Activated gamma-delta T cell (primary cell): ENCODE measurements at places on chromosomes 11 and 22.

GRCh38 chr22:41526830-41527799 lies 17.2 kb downstream of the POLR3H start:
- DNase-seq, result peak; percentile 26

- no peak for DNase-seq
Observed at GRCh38 chr22:39954584-39955055, 5.6 kb upstream of the TMA7B start.

- no peak for DNase-seq
Observed at GRCh38 chr11:85299258-85299942, 327.7 kb downstream of the DLG2 start.

DNA sequence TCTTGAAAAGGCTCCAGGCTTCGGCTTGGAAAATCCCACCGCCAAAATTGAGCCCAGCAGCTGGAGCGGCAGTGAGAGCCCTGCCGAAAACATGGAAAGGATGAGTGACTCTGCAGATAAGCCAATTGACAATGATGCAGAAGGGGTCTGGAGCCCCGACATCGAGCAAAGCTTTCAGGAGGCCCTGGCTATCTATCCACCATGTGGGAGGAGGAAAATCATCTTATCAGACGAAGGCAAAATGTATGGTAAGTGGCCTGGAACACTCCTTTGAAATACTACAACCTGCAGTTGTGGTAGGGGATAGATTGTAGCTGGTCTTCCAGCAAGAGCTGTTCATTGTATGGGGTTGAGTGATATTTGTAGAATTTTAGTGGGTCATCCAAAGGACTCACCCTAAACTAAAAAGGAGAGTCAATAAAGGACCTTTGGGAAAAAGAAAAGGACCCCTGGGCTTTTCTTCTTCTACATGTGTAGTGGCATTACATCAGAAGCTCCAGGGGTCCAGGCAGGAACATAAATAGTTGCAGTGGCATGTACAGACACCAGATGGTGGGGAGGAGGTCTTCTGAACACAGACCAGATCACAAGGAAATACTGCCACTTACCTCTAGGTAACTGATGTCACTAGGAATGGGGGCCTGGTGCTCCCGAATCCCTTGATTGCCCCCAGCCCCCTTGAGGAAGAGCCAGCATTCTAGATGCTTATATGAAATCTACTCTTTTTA lies 90.1 kb downstream of the TEAD1 start:
- DNase-seq, result no peak

GRCh38 chr11:17379383-17380180 lies 8.9 kb downstream of the KCNJ11 start:
- DNase-seq, result no peak

DNA sequence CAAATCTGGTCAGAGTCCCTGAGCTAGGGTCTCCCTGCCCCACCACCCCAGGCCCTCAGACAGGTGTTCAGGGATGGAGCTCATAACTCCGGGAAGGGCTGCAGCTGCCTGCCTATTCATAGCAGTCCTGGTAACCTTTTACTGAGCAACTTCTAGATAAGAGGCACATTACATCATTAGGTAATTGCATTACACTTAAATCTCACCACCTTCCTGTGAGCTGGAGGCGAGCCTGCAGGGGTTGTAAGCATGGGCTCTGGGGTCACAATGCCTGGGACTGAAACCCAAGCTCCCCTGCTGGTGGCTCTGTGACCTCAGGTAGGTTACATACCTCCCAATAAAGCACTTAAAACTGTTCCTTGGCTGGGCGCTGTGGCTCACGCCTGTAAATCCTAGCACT lies 22.5 kb downstream of the TP53I11 start:
- no peak for DNase-seq

- DNase-seq, result no peak
Observed at GRCh38 chr11:39641751-39642150, 1817.7 kb downstream of the LRRC4C start.

GRCh38 chr11:120289426-120289825 lies 35.7 kb upstream of the TLCD5 start:
- no peak for DNase-seq

DNA sequence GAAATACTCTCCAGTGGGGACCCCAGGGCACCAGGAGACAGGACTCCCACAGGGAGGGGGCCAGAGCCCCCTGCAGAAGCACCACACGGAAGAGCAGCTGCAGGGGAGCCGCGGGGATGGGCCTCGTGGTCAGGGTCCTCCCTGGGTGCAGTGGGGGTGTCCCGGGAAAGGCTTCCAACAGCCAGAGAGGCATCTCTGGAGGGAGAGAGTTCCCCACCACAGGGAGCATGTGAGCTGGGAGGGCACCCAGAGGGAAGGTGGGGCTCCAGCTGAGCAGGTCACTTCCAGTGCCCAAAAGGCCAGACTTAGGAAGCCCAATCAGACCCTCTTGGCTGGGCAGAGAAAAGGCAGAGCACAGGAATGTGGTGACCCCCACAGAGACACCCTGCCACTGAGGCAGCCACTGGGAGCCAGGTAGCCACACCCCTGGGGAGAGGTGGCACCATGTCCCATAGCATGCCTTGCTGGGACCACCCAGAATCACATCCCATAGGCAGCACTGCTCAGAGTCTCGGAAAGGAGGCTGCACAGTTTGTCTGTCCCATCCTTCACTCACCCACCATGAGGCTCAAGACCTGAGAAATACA lies 49.9 kb upstream of the LMO1 start:
- DNase-seq, result no peak

DNA sequence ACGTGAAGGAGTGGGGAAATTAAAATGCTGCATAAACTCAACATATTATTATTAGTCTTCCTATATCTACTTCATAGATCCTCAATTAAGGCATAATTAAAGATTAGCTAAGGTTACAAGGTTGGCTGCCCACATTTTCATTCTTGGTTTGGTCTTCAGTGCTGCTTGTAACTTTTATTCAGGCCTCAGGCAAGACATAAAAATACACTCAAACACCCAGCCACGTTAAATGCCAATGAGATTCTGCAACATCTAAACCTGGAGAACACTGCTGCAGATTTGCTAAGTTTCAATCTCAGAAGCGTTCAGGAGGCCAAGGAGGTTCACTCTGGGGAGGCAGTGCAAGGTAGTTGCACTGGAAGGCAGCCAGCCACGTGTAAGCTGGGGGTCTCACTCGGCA lies 358.7 kb upstream of the NARS2 start:
- DNase-seq, result no peak

DNA sequence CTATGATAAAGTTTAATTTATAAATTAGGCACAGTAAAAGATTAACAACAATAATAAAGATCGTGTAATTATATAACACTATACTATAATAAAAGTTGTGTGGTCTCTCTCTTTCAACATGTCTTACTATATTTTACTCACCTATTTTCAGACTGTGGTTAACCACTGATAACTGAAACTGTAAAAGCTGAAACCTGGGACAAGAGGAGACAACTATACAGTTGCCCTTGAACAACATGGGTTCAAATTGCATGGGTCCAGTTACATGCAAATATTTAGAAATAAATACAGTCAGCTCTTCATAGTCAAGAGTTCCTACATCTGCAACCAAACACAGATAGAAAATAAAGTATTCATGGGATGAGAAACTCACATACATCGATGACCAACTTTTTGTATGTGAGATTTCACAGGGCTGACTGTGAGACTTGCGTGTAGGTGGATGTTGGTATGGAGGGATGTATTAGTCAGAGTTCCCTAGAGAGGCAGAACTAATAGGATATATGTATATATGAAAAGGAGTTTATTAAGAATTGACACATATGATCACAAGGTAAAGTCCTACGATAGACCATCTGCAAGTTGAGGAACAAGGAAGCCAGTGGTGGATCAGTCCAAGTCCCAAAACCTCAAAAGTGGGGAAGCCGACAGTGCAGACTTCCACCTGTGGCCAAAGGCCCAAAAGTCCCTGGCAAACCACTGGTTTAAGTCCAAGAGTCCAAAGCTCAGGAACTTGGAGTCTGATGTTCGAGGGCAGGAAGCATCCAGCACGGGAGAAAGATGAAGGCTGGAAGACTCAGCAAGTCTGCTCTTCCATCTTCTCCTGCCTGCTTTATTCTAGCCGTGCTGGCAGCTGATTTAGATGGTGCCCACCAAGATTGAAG lies 359.5 kb downstream of the INSC start:
- DNase-seq, result no peak

DNA sequence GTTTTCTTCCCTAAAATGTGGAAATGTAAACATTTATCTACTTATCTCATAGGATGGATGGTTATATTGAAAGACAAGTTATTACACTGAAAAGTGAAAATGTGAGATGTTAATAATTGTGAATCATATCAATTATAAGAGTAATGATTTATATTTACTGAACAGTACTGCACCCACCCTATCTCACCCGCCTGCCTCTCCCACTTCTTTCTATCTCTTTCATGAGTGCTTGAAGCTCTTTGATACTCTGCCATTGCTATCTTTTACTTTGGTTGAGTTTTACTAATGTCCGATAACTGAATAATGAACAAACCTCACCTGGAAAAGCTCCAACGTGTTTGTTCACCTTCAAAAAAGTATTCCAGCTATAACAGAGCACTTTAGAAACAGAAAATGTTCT lies 263.0 kb upstream of the UBASH3B start:
- no peak for DNase-seq

DNA sequence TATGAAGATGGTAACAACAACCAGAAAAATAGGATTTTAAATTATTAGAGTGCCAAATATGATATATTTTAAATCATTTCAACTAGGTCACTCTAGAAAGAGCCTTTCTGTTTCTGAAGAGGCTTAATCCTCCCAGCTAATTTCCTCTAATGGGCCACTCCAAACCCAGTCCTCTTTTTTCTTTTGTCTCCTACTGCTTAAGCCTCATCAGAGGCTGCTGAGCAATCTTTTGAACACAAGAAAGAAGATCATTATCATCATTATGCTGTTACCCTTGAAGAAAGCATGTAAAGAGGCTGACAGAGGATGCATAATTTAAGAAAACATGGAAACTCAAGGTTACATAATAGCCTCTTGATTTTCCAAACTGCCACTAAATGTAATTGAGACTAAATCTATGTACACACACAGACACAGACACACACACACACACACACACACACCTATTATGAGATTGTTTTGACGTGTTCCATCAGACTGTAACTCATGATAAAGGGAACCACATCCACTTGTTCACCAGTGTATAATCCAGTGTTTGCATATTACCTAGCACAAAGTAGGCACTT lies 519.6 kb downstream of the METTL15 start:
- no peak for DNase-seq

DNA sequence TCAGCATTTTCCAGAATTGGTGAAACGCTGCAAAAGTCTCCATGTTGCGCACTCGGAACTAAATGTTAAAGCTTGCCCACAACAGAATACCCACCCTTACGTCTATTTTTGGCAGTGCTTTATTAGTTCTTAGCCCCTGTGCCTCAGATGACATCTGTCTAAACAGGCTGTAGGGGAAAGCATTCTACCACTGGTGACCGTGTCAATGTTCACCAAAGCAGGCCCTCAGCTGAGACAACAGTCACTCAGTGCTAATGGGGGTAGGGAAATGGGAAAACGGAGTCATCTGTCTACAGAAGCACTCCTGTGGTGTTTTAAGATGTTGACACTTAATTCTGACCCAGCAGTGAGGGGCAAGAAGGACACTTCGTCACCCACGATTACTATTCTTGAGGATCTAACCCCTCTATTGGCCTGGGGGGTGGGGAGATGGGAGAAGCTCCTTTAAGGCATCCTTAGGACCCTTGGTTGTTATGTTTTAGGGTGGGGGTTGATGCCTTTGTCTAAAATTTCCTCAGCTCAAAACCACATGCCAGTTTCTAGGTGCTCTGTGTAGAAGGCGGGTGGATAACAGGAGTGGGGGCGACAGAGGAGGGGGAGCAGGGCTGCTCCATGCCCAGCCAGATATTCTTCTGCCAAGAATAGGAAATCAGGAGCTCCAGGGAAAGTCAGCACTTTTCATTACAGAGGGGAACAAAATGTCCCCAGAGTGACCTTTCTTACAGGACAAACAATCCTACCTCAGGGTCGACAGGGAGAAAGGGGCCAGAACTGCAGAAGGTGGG lies 15.6 kb upstream of the MFRP start:
- DNase-seq, result no peak

GRCh38 chr22:39240831-39241793 lies 3.7 kb downstream of the PDGFB start:
- no peak for DNase-seq

DNA sequence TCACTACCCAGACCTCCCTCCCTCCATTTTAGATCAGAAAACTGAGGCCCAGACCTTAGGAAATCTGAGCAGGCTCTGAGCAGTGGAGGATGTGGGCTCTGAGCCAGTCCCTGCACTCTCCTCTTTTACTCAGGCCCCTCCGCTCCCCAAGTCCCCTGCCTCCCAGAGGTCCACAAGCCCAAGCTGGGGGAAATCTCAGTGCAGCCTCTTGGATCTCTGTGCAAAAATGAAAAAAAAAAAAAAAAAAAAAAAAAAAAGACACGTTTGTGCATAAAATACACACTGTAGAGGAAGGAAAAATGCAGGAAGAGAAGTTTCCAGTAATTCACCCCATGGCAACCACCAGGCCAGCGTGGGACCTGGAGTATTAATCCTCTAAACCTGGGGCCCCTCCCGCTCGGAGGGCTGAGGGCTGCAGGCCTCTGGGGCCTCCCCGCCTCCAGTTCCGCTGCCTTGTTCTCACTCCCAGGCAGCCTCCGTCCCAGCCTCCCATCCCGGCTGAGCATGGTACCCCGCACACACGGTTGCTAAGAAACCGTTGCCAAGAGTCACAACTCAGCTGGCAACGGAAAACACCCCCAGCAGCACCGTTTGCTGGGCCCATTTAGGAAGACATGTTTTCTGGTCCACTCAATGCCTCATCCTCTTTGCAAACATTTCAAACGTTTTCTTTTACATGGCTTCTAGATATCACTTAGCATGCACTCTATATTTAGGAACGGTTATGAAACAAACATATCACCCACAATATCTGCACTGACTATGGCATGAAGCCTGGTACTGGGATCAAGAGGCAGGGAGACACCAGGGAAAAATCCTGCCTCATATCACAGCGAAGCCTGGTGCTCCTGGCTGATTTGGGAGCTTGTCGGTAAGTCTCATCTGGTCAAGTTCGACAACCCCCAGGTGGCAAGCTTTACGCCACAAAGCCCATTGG lies 227.5 kb downstream of the CTTN start:
- DNase-seq, result no peak

- DNase-seq, result no peak
Observed at GRCh38 chr22:43885786-43886185, 6.0 kb downstream of the PNPLA5 start.

DNA sequence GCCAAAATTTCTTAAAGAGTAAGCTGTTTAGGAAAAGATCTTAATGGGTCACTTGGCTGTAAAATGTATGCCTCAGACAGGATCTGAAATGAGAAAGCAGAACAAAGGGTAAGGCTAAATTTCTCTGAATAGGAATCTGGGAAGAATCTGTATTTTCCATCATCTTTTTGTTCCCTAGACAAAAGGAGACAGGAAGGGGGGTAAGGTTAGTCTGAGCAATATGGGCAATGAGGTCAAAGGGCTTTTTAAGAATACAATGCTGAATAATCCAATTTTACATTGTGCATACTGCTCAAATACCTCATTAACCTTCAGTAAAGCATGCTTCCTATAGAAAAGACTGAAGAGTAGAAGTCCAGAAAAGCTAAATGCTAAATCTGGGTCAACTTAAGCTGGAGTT lies 34.6 kb downstream of the CLDN25 start:
- DNase-seq, result no peak

GRCh38 chr11:64124147-64124546 lies 41.8 kb downstream of the MACROD1 start:
- no peak for DNase-seq

- no peak for DNase-seq
Observed at GRCh38 chr11:130308886-130309285, 5.8 kb downstream of the ZBTB44 start.
